ENCODE measurements at places on chromosomes 2 and 18. TPM values are rescaled to one million over a fixed set of nuclear protein-coding genes. Genes with fewer than 3 reads are reported as not detected.

BAZ2B gene
- 97.4 TPM for total RNA-seq

MAP3K19 gene
- 7.2 TPM for total RNA-seq

- DNase-seq: no peak
These were observed 5.4 kb upstream of the KCNJ13 start for GRCh38 chr2:232781765-232782164.

GRCh38 chr2:75055820-75056675, 97.6 kb downstream of the POLE4 start:
- DNase-seq: no peak

DNA sequence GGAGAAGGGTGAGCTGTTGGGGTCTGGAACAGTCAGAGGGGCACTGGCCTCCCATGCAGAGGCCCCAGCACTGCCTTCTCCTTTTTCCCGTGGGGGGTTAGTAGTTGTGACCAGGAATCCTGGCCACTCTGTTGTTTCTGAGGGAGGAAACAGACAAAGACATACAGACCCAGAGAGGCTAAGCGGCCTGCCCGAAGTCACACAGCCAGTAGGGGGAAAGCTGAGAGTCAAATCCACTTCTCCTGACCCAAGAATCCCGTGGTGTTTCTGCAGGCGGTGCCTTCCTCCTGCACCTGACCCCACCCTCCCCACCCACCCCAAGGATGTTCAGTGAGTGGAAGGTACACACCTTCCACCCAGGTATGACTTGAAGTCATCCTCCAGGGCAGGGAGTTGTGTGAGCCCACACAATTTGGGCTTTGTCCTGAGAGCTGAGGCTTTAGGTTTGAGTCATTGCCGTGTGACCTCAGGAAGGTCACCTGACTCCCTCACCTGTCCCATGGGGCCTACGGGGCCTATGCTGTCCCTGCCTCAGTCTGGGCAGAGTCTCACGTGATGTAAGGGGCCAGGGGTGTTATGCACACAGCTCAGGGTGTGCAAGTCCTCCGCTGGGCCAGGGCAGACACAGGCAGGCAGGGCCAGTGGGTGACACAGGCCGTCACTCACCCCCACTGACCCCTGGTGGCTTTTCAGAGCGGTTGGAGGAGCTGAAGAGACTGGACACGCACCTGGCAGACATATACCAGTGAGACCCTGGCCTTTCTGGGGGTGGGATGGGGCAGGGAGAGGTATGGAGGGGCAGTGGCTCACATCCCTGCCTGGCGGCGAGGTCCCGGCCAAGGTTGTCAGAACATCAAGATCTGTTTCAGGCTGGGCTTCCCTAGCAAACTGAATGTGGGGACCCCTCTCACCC, 5.0 kb downstream of the NT5DC4 start:
- DNase-seq: no peak

DNA sequence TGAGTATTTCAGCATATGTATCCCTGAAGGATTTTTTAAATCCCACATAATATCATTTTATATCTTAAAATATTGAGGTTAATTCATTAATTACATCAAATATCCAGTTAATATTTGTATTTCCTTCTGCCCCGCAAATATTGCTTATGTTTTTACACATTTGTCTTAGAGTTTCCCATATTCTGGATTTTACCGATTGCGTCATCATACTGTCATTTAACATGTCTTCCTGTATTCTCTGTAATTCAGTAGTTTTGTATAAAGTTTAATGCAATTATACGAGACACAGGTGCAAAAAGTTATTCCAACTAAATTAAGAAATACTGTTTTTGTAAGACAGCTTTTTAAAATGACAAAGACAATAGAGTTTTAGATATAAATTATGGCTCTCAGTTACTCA, 33.5 kb upstream of the UBXN4 start:
- DNase-seq: no peak

DNA sequence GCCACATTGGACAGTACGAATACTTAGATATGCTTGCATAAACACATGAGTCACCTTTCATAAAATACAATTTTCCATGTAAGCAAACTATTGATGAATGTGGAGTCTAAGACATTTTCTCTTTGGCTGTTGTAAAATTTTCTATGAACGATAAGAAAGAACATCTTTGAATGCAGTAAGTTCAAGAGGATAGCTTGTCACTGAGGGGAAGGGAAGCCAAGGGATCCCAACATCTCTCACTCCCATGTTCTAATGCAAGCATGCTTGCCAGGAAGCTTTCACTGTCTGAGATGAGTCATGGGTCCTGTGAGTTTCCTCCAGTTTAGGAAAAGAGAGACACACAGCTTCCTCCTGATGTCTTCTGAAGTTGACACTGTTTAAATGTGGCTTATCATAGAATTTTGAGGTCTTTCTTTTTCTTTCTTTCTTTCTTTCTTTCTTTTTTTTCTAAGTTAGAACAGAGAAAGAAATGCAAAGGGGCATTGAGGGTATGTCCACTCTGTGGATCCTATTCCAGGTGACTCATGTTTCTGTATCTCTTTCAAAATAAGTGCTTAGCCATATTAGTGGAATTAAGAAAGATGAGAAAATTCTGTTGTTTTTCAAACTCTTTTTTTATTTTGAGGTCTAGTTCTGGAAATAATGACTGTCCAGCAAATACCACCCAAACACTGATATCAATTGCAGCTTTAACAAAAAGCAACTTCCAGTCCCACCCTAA, 146.6 kb downstream of the RDH14 start:
- DNase-seq: no peak

- DNase-seq: no peak
These were observed 2.3 kb upstream of the HOXD10 start for GRCh38 chr2:176114120-176114929.

DNA sequence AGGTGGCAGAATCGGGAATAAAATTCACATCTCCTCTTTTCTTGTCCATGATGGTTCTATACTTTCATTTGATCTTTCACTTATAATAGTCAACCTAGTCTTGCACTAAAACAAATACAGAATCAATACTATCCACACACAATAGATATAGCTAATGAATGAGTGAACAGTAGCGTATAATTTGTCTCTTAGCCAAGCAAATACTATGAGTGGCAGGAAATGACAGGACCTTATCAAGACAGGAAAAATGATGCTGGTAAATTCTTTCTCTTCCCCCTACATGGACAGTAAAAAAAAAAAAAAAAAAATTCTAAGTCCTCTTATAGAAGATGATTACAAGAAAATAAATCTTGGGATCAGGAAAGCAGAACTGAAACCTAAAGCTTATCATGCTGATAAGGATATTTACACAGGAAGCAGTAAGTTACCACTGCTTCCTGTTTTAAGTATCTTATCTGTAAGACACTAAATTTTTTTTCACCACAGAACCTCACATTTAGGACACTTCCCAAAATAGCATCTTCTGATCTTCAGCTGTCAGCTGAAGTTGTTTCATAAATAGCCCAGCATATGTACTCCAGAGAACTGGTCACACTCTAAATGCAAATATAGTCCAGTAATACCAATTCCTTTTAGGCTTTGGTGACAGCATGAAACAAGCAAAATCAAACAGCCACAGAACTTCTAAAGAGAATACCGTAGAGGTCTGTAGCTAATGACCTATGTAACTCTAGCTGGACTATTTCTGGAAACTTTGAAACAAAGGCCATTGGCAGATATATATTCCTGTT, 27.0 kb downstream of the IRS1 start:
- no peak for DNase-seq

- DNase-seq: no peak
These were observed 441.0 kb downstream of the TXNL1 start for GRCh38 chr18:56197241-56197859.

Data from lower lobe of right lung (tissue), 2 donors.